ENCODE measurements at places on chromosomes 6 and 20.

DNA sequence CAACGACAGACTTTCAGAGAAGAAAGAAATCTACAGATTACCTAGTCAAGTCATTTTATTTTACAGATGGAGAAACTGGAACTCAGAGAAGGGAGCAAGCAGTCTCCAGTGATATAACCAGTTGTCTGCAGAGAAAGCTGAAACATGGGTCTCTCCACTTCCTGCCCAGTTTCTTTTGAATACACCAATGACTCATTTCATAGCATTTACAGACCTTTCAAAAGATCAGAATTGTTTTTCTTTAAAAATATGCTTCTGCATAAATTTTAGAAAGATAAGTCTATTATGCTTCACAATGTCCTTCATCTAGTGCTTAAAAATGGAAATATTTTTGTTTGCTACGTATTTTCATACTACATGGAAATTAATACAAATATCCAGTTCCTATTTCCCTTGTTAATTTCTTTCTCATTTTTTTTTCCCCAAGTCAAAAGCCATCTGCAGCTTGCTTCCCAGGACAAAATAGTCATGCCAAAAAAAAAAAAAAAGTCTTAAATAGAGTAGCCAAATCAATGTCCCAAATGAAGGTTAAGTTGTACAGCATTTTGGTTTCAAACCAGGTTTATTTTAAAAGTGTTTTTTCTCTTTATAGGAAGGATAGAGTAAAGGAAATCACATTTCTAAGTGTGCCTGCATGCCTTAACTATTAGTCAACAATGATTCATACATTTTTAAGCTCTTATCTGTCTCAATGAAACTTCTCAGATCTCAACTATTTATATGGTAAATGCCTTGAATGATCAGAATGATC is 36.9 kb downstream of the ARHGAP18 start:
- DNase-seq: peak; percentile 15

GRCh38 chr20:855466-856360 is 22.2 kb downstream of the FAM110A start:
- DNase-seq: no peak

DNA sequence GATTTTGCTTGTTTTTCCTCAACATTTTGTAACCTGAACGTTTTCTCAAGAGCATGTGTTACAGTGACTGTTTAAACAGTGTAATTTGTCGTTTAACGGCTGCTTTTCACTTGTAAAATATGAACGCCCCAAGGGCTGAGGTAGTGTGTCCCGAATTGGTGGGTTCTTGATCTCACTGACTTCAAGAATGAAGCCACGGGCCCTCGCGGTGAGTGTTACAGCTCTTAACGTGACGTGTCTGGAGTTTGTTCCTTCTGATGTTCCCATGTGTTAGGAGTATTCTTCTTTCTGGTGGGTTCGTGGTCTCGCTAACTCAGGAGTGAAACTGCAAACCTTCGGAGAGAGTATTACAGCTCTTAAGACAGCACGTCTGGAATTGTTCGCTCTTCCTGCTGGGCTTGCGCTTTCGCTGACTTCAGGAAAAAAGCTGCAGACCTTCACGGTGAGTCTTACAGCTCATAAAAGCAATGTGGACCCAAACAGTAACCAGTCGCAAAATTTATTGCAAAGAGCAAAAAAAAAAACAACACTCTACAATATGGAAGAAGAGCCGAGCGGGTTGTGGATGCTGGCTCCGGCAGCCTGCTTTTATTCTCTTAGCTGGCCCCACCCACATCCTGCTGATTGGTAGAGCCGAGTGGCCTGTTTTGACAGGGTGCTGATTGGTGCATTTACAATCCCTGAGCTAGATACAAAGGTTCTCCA is 25.1 kb upstream of the TRIM27 start:
- no peak for DNase-seq

DNA sequence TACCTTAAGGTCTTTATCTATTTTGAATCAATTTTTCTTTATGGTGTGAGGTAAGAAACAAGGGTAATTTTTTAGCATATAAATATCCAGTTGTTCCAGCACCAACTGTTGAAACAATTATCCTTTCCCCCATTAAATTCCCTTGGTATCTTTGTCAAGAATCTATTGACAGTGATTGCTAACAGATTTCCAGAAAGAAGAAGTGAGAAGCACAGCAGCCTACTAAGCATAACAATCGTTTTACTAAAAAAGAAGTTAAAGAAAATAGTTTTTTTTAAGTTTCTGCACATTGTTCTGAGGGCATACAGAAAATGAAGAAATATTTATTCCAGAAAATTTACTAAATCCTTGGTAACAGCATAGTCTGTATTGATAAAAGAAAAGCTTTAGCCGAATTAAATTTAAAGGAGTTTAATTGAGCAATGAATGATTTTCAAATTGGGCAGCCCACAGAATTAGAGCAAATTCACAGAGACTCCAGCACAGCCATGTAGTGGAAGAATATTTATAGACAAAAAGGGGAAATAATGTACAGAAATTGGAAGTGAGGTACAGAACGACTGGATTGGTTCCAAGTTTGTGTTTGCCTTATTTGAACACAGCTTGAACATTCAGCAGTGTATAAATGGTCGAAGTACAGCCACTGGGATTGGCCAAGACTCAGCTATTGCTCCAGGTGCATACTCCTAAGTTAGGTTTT is 97.9 kb upstream of the UST start:
- DNase-seq: no peak

DNA sequence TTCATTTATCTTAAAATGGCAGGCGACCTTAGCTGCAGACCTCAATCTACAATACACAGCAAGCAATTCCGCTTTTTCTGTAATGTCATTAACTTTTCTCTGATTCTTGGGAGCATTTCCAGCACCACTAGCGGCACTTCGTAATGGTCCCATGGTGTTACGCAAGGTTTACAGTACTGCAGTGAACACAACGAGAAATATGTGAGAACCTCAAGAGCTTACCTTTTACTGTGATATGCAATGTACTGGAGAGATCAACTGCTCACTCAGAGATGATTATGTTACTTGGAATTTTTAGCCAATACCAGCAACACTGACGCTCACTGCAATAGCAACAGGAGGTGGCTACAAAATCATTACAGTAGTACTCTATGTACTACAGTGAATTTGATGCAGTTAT is 2.8 kb upstream of the CEP43 start:
- no peak for DNase-seq

DNA sequence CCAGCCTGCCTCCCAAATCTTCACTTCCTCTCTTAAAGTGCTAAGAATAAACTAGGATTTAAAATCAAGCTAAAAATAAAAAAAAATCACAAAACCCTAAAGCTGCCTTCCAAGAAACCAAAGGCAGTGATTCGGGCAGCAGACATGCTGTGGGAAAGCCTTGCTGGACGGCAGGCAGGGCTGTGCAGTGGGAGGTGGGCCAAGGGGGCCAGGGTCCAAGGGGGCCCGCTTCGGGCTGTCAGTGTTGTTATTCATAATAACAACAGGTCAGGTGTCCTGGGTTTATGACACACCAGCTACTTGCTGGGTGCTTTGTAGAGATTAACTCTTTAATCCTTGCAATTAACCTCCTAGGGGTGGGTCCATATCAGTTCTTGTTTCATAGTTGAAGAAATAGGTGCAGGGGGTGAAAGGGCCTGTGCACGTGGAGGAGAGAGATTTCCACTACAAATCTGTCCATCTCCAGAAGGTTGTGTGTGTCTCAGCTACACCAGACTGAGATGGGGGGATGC is 40.4 kb downstream of the CD40 start:
- no peak for DNase-seq

DNA sequence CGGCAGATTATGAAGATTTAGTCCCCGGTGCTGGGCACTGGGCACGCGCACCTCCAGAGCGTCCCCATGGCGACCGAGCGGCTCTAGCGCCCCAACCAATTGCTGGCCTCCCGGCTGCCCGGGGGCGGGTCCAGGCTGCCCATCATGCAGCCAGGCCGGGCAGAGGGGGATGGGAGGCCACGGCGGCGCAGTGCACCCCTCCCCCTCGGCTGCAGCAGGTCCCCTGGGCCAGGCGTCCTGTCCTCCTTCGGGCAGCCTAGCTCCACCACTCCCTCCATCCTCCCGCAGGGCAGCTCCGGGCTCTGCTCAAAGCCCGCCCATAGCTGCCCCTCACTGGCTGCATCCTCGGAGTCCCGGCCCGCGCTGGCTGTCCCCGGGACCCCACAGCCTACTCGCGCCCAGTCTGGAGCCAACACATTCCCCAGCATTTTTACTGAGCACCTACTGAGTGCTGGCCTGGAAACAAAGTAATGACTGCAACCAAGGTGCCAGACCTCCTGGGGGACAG is 99.4 kb downstream of the ASXL1 start:
- DNase-seq: no peak

- no peak for DNase-seq
Measured at GRCh38 chr20:21504323-21504722, 9.5 kb downstream of the NKX2-2 start.

DNA sequence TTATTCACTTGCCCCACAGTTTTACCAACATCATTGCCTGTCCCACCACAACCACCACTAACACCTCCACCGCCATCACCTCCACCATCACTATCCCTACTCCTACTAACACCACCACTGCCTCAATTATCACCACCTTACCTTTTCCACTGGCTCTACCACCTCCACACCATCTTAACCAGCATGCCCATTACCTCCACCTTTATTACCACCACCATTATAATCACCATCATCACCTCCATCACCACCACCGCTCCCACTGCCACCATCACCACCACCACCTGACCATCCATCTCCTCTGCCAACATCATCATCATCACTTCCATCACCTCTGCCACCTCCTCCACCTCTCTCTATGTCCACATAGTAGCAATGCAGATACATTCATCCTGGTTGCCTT is 90.0 kb downstream of the SNAP25 start:
- DNase-seq: no peak

DNA sequence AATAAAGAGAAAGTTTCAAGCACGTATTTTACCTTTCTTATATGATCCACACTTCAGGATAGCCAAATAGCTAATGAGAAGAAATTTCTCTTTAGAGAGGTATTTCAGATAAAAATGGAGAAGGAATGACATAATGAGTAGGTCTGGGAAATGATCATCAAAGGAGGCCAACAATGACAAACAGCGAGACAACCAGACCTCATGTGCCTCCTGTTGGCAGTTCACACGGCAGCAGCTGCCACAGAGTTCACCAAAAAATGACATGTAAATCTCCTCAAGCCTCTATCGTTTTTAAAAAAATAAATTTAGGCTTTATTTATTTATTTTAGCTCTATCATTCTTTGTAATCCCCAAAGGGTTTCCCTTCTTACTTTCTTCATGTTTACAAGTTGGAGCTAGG is 47.7 kb downstream of the SLC2A12 start:
- DNase-seq: no peak

DNA sequence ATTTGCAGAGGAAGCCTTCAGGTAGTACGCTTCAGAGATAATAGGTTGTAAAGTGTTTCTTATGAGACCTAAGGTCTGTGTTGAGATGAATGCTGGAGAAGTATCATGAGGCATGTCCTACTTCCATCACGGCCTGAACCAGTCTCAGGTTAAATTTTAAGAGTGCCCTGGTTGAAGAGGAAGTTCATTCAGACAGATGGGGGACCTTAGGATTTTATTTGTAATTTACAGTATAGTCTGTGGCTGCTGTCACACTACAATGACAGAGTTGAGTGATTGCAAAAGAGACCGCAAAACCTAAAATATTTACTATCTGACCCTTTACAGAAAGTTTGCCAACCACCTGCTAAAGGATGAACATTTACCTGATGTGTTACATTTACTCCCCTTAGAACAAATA is 70.9 kb downstream of the UST start:
- DNase-seq: no peak

DNA sequence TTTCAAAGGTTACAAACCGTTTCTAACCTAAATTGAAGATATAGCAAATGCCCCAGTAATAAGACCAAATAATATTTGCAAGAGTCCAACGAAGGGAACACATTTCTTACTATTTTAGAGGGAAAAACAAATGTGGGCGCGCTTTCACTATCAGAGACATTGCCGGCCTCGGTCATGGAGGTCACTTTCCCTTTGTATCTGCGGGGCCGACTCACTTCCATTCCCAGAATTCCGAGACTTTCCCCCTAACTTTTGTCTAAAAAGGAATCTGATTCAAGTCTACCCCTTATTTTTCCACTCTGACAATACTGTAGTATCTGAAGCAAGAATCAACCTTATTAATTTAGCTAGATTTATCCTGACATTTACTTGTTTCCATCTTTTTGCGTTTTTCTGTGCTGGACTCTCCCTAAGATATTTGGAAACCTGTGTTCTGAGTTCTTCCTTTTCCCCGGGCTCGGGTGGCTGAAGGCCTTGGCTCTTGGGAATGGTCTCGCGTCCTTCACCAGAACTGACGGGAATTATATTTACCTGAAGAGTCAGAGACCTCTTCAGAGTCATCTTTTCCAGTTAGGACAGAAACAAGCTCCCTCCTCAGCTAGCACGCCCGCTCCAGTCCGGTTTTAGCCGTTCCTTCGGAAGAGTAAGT is 71.8 kb upstream of the ZNF184 start:
- DNase-seq: no peak

GRCh38 chr6:136701045-136701444 is 91.2 kb downstream of the MAP3K5 start:
- no peak for DNase-seq

- DNase-seq: no peak
Measured at GRCh38 chr6:82442061-82442719, 78.6 kb downstream of the TPBG start.

DNA sequence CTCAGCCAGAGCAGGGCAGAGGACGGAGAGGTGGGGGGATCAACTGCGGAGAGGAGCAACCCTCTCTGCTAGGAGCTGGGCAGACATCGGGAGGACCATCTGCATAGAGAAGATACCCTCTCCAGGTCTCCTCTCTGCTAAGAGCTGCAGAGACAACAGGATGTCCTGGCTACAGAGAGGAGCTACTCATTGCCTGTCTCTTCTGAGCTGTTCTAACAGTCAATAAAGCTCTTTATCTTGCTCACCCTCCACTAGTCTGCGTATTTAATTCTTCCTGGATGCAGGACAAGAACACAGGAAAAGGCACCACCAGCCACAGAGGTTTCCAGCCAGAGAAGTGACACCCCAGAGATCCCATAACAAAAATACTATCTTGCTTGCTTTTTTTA is 871.1 kb upstream of the GJE1 start:
- no peak for DNase-seq

DNA sequence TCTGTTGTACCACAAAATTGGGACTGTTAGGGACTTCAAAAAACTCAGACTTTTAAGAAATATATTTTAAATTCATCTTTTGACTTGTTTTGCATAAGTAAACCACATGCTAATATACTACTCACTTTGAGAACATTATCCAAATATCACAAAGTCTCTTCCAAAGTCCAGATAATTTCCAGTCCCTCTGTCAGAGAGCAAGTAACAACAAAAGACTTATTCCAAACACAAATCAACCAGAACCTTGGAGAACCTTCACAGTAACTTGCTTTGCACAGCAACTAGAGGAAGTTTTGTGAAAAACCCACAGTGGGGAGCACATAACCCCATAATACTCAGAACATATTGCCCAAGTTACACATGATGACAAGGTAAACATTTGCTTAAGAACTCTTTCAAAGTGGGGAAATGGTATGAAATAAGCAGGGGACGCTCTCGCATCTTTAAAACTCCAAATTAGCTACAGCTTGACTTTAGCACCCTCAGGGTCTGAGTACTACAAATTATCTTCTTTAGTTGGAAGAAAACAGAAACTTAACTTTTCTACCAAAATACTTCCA is 37.8 kb downstream of the CENPW start:
- DNase-seq: no peak
